ENCODE measurements at places on chromosomes 7 and 10.

DNA sequence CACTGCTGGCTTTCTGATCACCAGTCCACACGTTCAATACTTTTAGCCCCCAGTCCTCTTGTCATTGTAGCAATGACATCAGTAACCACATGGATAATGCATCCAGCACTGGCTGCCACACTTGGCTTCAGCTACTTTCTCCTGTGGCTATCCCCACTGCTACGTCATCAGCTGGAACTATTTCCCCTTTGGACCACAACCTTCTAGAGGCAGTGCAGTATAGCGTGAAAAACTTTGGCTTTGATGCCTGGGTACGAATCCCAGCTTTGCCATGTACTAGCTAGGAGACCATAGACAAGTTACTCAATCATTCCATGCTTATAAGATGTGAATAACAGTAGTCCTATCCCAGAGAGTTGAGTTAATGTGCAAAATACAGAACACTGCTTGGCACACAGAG is 63.2 kb downstream of the CCDC3 start:
- DNase-seq = no peak

DNA sequence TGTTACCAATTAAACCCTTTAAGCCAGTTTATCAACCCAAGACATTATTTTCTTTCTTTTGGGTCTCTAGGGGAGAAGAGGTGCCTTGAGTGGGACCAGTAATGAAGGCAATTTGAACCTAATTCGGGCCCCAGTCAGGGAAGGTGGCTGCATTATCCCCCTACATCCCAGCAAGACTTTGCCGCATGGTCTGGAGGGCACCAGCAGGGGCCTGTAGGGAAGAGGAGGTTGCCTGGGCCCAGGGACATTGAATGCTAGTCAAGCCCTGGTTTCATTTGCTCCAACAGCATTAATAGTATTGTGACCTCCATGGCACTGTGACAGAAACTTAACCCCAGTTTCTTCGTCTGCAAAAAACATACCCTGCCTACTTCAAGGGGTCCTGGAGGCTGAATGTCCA is 108.8 kb downstream of the CUX1 start:
- DNase-seq = no peak

GRCh38 chr7:150380463-150380862 is 1.3 kb downstream of the ZNF775 start:
- DNase-seq = no peak

- DNase-seq = no peak
Observed at GRCh38 chr7:115789901-115790300, 240.7 kb downstream of the TFEC start.

GRCh38 chr7:154917808-154918160 is 85.1 kb downstream of the PAXIP1 start:
- no peak for DNase-seq

GRCh38 chr7:141073173-141073640 is 657 bp upstream of the TMEM178B start:
- DNase-seq = no peak

DNA sequence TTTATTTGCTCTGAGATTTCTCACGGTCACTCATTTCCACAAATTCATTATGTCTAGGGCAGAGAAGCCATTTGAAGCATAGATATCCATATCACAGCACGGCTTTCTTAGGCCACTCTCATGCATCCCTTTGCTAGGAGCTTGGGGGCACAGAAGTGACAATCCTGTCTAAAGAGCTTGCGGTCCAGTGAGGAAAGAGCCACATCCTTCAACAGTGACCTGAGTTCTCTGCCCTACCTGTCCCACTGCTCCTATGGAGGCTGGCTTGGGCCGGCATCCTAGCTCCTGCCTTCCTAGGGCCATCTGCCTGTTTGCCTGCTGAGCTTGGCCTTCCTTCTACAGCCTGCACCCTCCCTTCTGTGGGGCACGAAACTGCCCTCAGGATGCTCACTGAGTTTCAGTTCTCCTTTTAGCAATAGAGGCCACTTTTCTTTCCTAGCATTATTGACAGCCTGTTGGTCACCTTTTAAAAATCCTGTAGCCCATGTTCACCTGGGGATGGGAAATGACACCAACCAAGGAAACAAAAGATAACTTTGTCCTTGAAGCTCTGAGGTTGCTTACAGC is 212.1 kb upstream of the GRB10 start:
- DNase-seq = no peak

GRCh38 chr10:55144001-55144400 is 343.0 kb upstream of the PCDH15 start:
- no peak for DNase-seq

GRCh38 chr10:67115972-67116371 is 190.1 kb downstream of the LRRTM3 start:
- DNase-seq = no peak

DNA sequence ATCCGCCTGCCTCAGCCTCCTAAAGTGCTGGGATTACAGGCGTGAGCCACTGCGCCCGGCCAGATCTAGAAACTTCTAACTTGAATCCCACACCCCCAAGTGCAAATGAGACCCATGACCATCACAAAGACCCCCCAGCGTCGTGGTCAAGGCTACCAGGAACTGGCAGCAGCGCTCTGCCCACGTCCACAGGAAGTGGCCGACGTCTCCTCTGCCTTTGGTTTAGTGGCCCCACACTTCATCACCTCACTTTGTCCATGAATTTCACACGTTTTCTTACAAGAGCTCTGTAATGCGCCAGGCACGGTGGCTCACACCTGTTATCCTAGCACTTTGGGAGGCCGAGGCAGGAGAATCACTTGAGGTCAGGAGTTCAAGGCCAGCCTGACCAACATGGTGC is 53.5 kb upstream of the TNRC18 start:
- no peak for DNase-seq

DNA sequence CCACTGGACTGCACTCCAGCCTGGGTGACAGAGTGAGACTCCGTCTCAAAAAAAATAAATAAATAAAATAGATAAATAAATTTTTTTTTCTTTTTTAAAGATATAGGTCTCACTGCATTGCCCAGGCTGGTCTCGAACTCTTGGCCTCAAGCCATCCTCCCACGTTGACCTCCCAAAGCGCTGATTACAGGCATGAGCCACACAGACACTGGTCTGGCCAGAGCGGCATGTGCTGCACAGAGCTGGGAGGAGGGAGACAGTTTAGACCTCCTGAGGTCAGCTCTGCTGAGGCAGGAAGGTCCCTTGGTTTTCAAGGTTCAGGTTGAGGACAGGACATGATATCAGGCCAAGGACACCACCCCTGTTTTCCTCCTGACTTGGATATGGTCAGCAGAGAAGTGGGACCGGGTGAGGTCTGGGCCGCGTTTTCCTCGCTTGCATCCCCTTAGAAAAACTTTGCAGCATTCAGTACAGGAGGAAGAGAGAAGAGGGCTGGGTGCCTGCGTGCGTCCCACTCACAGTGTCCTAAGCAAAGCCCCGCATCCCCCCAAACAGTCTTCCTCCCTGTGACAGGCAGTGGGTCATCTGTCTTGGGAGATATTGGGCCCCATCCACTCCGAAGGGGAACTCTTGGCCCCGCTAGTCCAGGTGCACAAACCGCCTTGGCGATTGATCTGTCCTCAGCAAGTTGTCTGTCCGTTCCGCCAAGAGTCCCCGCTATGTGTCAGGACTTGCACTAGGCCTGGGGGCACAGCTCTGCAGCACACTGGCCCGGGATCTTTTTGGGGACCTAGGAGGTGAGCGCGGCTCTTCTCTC is 56.1 kb downstream of the ZNF727 start:
- DNase-seq = no peak

DNA sequence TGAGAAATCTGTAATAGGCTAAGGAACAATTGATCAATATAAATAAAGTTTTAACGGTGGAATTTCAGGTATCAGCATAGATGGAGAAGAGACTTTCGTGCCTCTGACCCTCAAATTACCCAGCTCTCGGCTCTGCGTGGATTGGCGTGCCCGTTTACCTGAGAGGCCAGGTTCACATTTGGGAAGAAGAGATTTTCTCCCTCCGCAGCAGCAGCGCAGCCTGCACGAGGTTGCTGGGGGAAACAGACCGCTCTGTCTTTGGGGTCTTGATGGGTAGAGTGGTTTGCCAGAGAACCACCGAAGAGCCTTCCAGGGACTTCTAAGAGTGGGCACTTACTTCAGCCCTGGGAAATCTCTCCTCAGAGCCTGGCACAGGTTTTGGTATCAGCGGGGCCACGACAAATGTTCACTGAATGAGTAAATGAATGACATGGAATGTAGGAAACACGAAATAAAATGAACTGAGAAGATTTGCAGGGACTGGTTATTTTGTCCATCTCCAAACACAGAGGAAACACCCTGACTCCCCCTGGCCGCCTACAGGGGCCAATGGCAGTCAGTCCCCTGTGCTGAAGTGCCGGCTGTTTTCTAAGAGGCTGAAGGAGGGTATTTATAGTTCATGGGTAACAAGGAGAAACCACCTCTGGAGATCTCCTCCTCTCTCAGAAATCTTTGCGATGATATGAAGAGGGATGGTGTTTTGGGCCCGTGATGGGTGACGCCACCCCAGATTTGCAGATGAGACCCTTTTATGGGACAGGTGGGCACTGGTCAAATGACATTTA is 338.5 kb downstream of the ADARB2 start:
- DNase-seq = no peak

GRCh38 chr10:79266543-79267312 is 80.5 kb upstream of the PPIF start:
- DNase-seq = no peak

DNA sequence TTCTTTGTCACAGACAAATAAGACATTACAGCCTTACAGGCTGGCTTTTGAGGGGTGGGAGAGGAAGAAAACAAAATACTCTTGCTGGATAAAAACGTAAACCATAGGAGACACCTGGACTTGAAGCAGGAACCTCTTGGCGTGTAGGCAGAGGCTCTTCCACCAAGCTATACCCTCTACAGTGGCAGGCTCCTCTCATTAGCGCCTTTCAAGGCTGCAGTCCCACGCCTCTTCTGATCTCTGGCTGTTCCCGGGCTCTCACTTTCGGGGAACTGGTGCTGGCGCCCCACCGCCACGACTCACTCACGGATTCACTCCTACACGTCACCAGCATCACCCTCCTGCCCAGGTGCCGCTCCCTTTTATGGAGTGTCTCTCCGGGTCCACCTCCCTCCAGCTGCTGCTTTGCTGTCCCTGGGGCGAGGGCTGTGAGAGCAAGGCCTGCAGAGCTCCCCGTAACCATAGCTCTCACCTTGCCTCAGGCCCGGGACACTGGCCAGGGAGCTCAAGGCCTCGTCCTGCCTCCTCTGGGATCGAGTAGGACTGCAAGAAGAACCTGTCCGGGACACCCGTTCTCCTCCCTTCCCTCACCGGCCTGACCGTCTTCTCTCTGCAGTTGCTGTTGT is 62.6 kb downstream of the ZNF777 start:
- no peak for DNase-seq

GRCh38 chr10:43857206-43857930 is 208.7 kb upstream of the ZNF32 start:
- no peak for DNase-seq

GRCh38 chr10:97135464-97135863 is 50.3 kb downstream of the SLIT1 start:
- no peak for DNase-seq

GRCh38 chr7:142498364-142498763 is 240.5 kb upstream of the PRSS58 start:
- DNase-seq = no peak

GRCh38 chr10:122040786-122041185 is 51.8 kb downstream of the TACC2 start:
- no peak for DNase-seq

DNA sequence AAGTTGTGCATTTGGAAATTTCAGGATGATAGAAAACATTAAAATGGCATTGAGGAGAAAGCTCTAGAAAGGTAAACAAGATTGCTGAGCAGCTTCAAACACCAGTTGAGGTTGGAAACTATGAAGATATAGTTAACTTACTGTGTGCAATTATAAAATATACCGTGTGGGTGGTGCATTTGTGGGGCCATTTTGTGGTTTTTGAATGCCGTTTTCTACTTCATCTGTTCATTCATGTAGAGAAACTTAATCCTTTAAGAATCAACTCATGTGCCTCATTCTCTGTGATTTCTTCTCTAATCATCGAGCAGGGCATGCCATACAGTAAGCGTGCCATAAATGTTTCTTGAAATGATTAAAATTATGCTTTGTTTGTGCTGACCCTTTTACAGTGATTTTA is 232.8 kb upstream of the TEX47 start:
- no peak for DNase-seq

- peak; percentile 32 for DNase-seq
Observed at GRCh38 chr10:113854761-113855588, 514 bp downstream of the NHLRC2 start.

- no peak for DNase-seq
Observed at GRCh38 chr7:11297764-11298163, 324.1 kb downstream of the PHF14 start.

DNA sequence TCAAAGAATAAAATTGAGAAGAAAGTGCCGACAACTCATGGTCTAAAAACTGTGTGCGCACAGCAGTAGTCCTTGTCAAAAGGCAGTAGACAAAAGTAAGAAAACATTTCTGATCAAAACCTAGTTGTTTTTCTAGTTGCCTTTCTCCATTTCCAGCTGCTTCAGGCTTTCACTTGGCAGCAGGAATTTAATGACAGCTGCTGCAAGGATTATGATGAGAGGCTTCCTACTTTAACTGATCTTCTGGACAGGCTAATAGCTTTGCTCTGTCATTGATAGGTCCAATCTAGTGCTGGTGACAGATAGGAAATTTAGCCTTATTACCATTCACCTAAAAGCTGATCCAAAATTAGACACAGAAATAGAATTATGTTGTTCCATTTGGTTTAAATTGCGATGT is 110.7 kb upstream of the SEMA3C start:
- no peak for DNase-seq

GRCh38 chr7:86949779-86950260 is 109.6 kb downstream of the ELAPOR2 start:
- DNase-seq = no peak

- no peak for DNase-seq
Observed at GRCh38 chr7:117769085-117769484, 104.2 kb downstream of the CTTNBP2 start.

GRCh38 chr10:59324597-59324996 is 37.8 kb downstream of the FAM13C start:
- DNase-seq = no peak

GRCh38 chr10:64090865-64091264 is 569.7 kb downstream of the REEP3 start:
- DNase-seq = no peak

- no peak for DNase-seq
Observed at GRCh38 chr10:16820421-16820820, 3.2 kb upstream of the RSU1 start.

DNA sequence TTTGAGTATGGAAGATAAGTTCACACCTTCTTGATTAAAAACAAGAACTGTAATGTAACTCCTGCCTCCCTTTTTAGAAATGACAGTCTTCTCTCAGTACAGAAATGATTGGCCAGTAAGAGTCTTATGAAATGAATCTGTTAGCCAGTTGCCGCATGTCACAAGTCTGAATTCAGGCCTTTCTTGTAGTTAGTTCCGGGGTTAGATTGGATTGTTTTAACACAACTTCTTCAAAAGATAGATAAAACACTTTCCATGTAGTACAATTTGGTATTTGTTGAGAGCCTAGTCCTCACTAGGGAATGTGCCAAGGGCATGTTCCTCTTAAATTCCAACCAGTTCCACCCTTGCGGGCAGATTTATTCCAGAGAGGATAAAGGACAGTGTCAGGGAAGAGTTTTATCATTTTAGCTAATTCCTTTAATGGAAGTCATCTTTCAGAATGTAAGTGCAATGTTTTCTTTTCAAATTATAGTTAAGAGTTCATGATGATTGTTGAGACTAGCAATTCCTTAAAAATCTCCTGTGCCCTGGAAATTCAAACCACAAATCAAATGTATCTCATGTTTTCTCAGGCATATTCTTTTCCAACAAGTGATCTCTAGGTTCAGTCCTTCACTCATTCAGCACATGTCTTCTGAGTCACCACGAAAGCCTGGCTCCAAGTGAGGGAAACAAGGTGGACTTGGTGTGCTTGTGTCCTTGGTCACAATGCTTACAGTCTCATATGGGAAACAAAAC is 4.1 kb downstream of the FHIP2A start:
- no peak for DNase-seq

GRCh38 chr7:100107890-100108289 is 6.4 kb downstream of the AP4M1 start:
- no peak for DNase-seq

All from T-helper 17 cell (primary cell).